ENCODE measurements at places on chromosomes 6 and 20. TPM values are rescaled to one million over a fixed set of nuclear protein-coding genes. Genes with fewer than 3 reads are reported as not detected.

The PPIL4 gene
- 35.1 TPM for total RNA-seq

The SMPD2 gene
- total RNA-seq = 4.9 TPM

The CTAGE9 gene
- total RNA-seq = not detected

The RGS17 gene
- 112 TPM for total RNA-seq

The ZC3H12D gene
- 0.41 TPM for total RNA-seq

The PSORS1C1 gene
- total RNA-seq = not detected

The MAS1L gene
- total RNA-seq = not detected

The DNMT3B gene
- 6.5 TPM for total RNA-seq

The SSTR4 gene
- total RNA-seq = 0.41 TPM

The DST gene
- 188 TPM for total RNA-seq

Measured in frontal cortex (tissue), 4 donors.